ENCODE measurements at places on chromosomes 7 and 10. TPM values are rescaled to one million over a fixed set of nuclear protein-coding genes. Genes with fewer than 3 reads are reported as not detected.
A peak's percentile ranks its signal among the peaks of the same experiment; 100 is the strongest.

PPP1R3C gene
- total RNA-seq: 295 TPM

TCF7L2 gene
- total RNA-seq: 4.3 TPM

TACC2 gene
- total RNA-seq: 425 TPM

GRCh38 chr7:120944826-120945562 lies 5.6 kb upstream of the ING3 start:
- no peaks in the 10 kb centered on the region for H3K4me1 ChIP-seq
- H3K27ac ChIP-seq: no peak overlapping the region
- H3K4me3 ChIP-seq: no peak overlapping the region

GRCh38 chr7:129780257-129780973 lies 168.9 kb downstream of the NRF1 start:
- peaks cover 22% of the 10 kb centered on the region for H3K4me1 ChIP-seq
- peaks cover 85% of the 10 kb centered on the region for H3K27me3 ChIP-seq
- H3K4me3 ChIP-seq: peak overlapping the region; percentile 70
- peak; percentile 73 for DNase-seq
